ENCODE measurements at places on chromosomes 5 and 9.

- no peak for DNase-seq
Observed at GRCh38 chr9:124045076-124045829, 33.7 kb downstream of the LHX2 start.

- DNase-seq = no peak
Observed at GRCh38 chr5:115317320-115317719, 20.9 kb upstream of the CCDC112 start.

- DNase-seq = no peak
Observed at GRCh38 chr9:131273146-131273855, 3.0 kb downstream of the FAM78A start.

GRCh38 chr5:79464695-79465332, 49.1 kb downstream of the HOMER1 start:
- no peak for DNase-seq

DNA sequence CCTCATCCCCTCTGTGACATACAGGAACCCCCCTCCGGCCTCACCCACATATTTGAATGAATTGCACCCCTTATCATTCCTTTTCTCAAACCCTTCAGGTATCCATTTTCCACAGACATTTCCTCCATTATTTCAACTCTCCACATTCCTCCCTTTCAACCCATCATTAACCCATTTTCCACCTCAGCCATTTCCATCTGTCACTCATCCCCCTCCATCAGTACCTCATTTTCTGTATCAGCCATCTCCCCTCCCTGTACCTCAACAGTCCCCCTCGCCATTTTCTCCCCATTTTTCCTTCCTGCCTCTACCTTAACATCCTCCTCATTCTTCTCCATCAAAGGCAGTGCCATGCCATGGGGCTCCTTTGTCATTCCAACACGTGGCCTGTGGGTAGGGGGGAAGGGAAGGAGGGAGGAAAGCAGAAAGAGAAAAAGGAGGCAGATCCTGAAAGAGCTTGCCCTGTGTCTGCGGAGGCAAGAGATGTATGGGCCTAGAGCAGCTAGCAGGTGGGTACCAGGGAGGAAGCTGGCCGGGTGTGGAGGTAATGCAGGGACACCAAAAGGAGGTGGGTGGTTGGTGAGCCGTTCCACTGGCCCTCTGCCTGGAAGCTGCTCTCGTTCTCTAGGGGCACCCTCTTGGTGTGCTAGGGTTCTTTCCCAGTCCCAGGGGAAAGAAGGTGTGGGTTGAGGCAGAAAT, 1.5 kb downstream of the DNAJB5 start:
- DNase-seq = no peak

DNA sequence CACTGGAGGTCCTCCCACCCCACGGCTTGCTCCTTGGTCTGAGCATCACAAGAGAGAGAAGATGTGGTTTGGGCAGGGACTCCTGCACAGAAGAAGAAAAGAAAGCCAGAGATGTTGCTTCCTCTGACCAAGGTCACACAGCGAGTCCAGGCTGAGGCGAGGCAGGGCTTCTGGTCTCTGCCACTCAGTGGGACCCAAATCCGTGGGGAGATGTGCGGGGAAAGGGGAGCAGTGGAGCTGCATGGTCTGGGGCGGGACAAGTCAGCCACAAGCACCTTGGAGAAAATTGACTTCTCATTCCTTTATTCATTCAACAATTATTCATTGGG, 150.9 kb downstream of the C9orf50 start:
- no peak for DNase-seq

- DNase-seq = peak; percentile 48
Observed at GRCh38 chr5:126780165-126780827, 3.4 kb downstream of the LMNB1 start.

GRCh38 chr5:141533897-141534296, 45.0 kb downstream of the PCDHGC5 start:
- no peak for DNase-seq

DNA sequence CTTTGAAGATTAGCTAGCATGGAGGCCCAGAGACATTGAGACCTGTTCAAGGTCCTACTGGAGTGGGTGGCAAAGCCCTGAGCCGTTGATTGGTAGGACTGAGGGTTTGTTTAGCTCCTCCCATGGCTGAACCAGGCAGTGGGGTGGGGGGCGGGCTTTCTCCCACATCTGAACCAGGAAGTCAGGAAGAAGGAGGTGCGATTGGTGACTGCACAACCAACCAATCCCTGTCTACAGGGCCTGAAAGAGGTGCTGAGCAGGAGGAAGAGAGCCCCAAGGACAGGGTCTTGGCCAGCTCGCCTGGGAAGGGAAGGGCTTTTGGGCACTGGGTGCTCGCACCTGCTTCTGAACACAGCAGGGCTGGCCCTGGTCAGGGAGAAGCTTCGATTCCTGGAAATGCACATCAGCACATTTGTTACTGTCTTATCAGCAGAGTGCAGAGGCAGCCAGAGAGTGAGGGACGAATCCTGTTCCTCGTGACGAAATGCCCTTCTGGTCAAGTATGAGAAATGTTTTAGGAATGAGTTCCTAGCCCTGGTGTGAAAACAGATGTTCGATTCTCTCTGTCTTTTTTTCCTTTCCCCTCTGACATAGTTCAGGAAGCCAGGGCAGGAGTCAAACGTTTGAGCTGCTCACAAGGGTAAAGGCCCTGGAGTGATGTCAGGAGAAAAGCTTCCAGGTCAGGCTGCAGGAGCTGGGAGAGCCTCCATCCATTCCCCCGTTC, 294.8 kb upstream of the KLF4 start:
- DNase-seq = no peak

DNA sequence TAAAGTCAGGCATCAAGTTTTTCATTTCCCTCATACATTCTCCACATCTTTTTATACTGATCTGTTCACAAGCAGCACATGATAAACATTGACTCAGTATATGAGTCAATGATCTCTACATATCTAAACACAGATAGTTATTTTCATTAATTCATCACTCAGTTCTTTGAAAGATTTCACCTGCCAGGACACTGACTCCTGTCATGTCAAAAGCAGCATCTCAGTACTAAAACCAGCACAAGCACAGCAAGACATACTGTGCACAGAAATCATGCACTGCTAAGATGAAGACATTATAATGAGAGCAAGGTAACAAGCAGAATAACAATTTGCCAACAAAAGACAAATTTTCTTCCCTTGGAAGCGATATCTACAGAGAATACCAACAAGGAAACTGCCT, 206.1 kb upstream of the COX7C start:
- no peak for DNase-seq

GRCh38 chr5:6910950-6911349, 197.7 kb downstream of the TENT4A start:
- no peak for DNase-seq

GRCh38 chr9:33320230-33320567, 29.9 kb downstream of the NFX1 start:
- DNase-seq = no peak

GRCh38 chr9:117258184-117258866, 156.5 kb downstream of the ASTN2 start:
- no peak for DNase-seq

DNA sequence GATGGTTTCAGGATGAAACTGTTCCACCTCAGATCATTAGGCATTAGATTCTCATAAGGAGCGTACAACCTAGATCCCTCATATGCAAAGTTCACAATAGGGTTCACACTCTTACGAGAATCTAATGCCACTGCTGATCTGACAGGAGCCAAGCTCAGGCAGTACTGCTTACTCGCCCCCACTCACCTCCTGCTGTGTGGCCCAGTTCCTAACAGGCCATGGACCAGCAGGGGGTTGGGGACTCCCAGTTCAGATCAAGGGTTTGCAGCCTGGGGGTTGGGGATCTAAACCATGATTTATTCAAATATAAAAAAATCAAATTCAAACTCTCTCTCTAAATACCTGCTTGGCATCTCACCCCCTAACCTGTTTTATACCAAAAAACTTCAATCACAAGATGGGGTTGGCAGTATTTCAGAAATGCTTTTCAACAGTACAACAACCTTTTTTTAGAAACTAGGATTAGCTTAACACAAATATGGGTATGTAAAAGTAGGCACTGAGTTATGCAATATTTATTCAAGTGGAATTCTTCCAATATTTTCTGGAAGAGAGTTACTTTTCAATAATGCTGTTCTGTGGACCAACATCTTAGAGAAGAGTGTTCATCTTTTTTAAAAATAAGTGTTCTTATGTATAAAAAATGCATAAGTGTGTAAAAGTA, 30.1 kb upstream of the SLC12A2 start:
- DNase-seq = no peak

- DNase-seq = no peak
Observed at GRCh38 chr9:107994648-107995047, 505.1 kb upstream of the KLF4 start.

- DNase-seq = no peak
Observed at GRCh38 chr5:58738336-58738735, 155.5 kb downstream of the RAB3C start.

GRCh38 chr9:127698386-127698785, 8.4 kb upstream of the CFAP157 start:
- no peak for DNase-seq

DNA sequence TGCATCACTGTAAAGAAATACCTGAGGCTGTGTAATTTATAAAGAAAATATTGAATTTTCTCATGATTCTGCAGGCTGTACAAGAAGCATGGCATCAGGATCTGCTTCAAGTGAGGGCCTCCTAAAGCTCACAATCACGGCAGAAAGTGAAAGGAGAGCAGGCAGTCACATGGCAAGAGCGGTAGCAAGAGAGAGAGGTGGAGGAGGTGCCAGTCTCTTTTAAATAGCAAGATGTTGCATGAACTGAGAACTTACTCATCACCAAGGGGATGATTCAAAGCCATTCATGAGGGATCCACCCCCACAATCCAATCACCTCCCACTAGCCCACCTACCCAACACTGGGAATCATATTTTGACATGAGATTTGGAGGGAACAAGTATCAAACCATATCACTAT, 184.5 kb upstream of the PAPPA start:
- DNase-seq = no peak

GRCh38 chr5:156556666-156557406, 229.9 kb downstream of the SGCD start:
- no peak for DNase-seq

GRCh38 chr5:101977729-101978345, 318.2 kb downstream of the SLCO4C1 start:
- DNase-seq = no peak

GRCh38 chr5:76341651-76342334, 61.3 kb upstream of the IQGAP2 start:
- DNase-seq = no peak

DNA sequence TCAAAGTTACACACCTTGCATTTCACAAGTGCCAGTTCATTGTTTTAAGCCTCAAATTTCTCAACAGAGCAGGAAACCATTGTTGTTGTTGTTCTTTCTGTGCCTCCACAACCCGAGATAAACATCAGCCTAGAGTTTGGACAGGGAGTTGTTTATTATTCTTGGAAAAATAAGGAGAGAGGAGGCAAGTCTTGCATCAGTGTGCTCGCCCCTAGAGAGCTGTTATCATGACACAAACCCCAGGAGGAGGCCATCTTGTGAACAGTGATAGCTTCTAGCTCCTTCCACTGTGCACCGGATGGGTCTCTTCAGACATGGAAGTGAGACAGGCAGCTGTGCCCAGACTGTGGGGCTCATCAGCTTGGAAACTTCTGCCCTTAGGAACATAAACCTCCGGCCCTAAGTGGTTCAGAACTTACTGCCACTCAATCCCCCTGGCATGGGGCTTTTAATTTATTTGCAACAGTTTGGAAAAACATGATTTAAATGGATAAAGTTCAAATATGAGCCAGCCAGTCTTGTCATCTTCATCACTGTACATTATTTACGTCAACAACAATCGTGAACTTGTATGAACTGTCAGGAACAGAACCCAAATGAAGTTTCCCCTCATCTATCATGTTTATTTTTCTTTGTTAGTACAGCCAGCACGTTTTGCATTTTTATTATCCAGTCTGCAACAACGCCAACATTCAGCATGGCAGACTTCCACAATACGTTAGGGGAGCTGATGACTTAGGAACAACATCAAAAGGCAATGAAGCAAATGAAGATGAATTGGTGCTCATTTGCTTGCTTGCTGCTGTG, 181.7 kb upstream of the S1PR3 start:
- DNase-seq = no peak

- no peak for DNase-seq
Observed at GRCh38 chr9:31347082-31347617, 1037.3 kb upstream of the ACO1 start.

DNA sequence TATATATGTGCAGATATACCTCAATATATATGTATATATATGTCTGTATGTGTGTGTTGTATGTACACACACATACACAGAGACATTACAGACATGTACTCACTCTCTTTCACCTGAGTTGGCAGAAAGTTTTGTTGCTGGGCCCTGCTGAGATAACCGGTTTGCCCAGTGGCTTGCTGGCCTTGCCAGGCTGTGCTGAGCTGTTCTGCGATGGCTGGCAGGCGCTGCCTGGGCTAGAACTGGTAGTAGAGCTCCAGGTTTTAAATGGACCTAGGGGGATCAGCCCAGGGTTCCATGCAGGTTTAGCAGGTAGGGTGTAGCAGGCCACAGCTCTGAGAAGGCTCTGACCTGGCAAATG, 394.3 kb downstream of the GADD45G start:
- DNase-seq = no peak

DNA sequence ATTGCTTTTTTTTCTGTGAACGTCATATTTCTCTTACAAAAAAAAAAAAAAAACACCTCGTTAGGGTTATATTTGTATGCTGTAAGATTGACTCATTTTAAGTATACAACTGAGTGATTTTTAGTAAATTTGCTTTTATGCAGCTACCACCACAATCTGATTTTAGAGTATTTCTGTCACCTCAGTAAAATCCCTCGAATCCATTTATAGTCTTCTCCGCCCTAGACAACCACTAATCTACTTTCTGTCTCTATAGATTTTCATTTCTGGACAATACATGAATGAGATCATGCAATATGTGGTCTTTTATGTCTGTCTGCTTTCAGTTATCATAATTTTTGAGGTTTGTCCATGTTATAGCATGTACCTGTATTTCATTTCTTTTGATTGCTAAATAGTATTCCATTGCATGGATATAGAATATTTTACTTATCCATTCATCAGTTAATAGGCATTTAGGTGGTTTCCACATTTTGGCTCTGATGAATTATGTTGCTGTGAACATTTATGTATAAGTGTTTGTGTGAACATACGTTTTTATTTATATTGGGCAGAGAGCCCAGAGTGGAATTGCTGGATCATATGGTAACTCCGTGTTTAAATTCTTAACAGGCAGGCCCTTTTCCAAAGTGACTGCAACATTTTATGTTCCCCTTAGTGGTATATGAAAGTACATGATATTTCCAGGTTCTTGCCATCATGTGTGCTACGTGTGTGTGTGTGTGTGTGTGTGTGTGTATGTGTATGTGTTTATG, 171.4 kb downstream of the SGCD start:
- no peak for DNase-seq
